Fibroblast of the aortic adventitia (primary cell): ENCODE measurements at places on chromosomes 5 and 9.

DNA sequence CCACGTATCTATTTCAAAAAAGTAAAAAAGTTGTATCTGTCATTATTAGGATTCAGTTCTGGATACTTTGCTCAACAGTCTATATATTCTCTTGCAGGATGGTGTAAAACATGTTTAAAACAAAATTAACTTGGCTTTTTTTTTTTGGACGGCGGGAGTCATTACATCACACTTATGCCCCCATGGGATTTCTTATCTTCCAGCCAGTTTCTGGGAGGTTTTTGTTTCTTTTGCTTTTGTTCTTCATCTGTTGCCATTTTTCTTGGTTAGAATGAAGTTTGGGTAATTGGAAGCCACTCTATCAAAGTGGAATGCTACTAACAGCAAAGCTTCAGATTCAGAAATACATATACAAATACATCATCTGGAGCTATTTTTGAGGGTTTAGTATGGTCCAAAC lies 1.8 kb upstream of the STARD4 start:
- DNase-seq, result peak; percentile 75

- DNase-seq, result no peak
Observed at GRCh38 chr5:9160747-9161146, 385.1 kb downstream of the SEMA5A start.

DNA sequence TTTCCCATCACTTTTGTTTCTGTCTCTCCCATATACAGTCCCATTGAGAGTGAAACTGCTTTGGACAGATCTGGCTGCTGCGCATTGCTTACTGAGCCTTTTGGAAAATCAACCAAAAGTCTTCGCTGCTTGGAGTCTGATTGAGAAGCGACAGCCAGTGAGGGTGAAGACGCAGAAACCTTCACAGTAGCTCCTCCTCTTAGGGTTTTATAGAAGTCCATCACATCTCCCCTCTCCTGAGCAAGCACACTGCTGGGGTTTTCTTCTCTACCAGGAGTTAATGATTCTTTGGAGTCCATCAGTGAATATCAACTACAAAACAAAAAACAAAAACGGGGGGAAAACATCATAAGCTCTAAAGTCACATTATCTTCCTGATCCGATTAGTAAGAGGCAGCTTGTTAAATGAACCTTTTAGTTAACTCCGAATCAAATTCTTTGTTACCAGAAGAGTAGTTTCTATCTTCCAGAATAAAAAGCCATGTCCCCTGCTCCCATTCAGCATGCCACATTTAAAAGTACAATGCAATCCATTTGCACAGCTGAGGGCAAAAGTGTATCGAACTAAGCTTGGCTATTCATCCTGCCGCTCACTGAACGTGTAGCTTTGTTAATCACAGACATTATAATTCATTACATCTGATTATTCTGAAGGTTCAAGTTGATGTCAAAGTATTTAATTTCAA lies 2.8 kb downstream of the NR3C1 start:
- peak; percentile 68 for DNase-seq

- DNase-seq, result no peak
Observed at GRCh38 chr5:33375900-33376299, 64.9 kb upstream of the TARS1 start.

DNA sequence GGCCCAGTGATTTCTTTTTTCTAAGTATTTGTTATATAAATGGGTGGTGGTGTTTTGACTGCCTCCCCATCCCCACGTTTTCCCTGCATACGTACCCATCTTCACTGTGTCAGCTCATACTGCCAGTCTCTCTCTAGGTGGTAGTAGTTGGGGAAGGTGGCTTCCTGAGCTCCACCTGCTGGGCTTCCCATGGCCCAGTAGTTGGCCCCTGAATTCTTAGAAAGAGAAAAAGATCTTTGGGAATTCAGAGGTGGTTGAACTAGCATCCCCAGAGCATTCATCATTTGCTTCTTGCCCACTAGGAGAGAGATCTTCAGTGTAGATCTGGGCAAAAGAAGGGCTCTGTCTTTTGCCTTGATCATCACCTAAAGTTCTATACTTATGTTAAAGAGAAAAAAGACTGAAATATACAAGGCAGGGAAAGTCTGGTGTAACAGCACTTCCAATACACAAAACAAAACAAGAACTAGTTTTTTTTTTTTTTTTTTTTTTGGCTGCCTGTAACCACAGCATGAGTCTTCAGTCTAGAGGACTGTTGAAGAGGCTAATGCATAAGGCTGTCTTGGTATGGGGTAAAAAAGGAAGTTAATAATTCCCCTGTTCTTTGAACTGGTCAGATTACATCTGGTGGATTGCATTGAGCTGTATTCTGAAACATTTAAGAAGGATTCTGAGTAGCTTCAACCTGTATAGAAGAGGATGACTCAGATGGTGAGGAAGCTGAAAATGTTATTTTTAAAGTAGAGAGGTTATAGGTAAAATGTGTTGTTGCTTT lies 128.7 kb downstream of the ATG10 start:
- no peak for DNase-seq
